Transverse colon (tissue), 4 donors: ENCODE measurements at places on chromosomes 5 and 9. TPM values are rescaled to one million over a fixed set of nuclear protein-coding genes. Genes with fewer than 3 reads are reported as not detected.
A peak's percentile ranks its signal among the peaks of the same experiment; 100 is the strongest.

DNA sequence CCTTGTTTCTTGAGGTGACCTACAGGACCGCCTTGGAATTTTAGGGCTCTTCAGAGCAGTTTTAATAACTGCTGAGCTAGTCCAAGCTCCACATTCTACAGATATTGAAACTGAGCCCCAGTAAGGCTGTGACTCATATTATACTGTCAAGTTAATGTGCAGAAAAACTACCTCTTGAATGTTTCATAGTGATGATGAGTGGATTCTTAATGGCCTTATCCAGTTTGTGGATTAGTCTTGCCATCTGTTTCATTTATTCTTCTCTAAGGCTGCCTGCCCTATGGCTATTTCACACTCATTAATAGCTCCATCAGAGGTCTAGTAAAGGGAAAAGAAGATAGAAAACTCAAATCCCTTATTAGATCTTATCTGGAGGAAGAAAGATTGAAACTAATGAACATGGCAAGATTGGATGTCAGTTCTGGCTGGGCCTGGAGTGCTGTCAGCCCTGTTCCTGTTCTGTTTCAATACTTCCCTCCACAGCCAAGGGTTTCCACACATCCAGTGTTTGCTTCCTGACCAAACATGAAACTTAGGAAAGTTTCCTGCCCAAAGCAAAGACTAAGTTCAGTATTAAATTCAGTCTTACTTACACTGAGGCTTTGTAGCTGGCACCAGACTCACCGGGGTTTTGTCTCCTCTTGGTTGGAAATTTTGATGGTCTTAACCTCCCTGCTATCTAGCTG, 215.6 kb upstream of the DMAC1 start:
- no peaks in the 10 kb centered on the region for H3K4me1 ChIP-seq
- no peaks in the 10 kb centered on the region for H3K27me3 ChIP-seq
- no peak for DNase-seq
- no peak overlapping the region for H3K4me3 ChIP-seq
- H3K36me3 ChIP-seq: no peaks in the 10 kb centered on the region
- no peak overlapping the region for H3K27ac ChIP-seq

DNA sequence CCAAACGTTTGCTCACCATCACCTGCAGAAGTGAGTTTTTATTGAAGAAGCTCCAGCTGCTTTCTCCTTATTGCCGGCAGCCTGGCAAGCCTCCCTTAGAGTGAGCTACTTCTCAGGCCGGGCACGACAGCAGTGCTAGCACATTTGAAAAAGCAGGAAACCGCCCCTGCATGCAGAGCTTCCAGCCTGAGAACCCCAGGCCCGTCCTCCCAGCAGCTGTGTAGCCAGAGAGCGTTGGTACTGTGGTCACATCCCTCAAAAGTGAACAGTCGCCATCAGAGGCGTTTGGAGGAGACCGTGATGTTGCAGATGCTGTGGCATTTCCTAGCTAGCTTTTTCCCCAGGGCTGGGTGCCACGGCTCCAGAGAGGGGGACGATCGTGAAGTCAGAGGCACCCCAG, 23.5 kb downstream of the SLC25A25 start:
- no peak overlapping the region for H3K4me3 ChIP-seq
- peak overlapping the region; percentile 86 for H3K27ac ChIP-seq
- H3K4me1 ChIP-seq: peaks cover 31% of the 10 kb centered on the region
- DNase-seq: no peak

- H3K36me3 ChIP-seq: no peaks in the 10 kb centered on the region
- H3K4me3 ChIP-seq: no peak overlapping the region
- H3K4me1 ChIP-seq: peaks cover 53% of the 10 kb centered on the region
- DNase-seq: peak; percentile 53
- peak overlapping the region; percentile 48 for H3K27ac ChIP-seq
Observed at GRCh38 chr5:95861221-95861863, 38.8 kb upstream of the GLRX start.

ASTN2 gene
- total RNA-seq: 7.0 TPM

- DNase-seq: no peak
- no peaks in the 10 kb centered on the region for H3K36me3 ChIP-seq
Observed at GRCh38 chr5:132664696-132665209, 6.8 kb downstream of the IL13 start.

CCL27 gene
- not detected for total RNA-seq

GRCh38 chr9:27227192-27227591, 69.8 kb downstream of the EQTN start:
- H3K4me1 ChIP-seq: no peaks in the 10 kb centered on the region
- H3K27me3 ChIP-seq: no peaks in the 10 kb centered on the region
- no peak overlapping the region for H3K4me3 ChIP-seq
- H3K27ac ChIP-seq: no peak overlapping the region
- H3K36me3 ChIP-seq: no peaks in the 10 kb centered on the region
- DNase-seq: no peak

- no peak for DNase-seq
- no peaks in the 10 kb centered on the region for H3K27me3 ChIP-seq
- no peaks in the 10 kb centered on the region for H3K36me3 ChIP-seq
- no peaks in the 10 kb centered on the region for H3K4me1 ChIP-seq
- H3K4me3 ChIP-seq: no peak overlapping the region
Observed at GRCh38 chr5:75965292-75965691, 117.9 kb upstream of the SV2C start.

PRRX2 gene
- total RNA-seq: not detected

DNA sequence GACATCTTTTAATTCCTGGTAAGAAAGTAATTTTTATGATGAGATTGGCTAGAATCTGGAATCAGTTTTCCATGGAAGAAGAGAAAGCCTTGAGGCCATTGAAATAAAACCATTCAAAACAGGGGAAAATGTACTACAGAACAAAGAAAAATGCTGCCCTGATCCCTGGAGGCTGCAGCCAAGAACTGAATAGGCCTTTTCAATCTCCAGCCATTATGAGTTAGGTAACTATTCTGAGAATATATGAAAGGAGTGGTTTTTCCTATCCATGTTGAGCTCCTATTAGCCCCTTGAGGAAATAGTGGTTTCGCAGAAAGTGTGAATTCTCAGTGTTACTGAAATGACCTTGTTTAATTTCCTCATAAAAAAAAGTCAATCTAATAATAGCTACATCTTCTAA, 408.5 kb upstream of the GRAMD2B start:
- H3K4me3 ChIP-seq: no peak overlapping the region
- DNase-seq: no peak
- no peaks in the 10 kb centered on the region for H3K27me3 ChIP-seq
- no peaks in the 10 kb centered on the region for H3K4me1 ChIP-seq

- H3K36me3 ChIP-seq: no peaks in the 10 kb centered on the region
- no peaks in the 10 kb centered on the region for H3K27me3 ChIP-seq
- no peaks in the 10 kb centered on the region for H3K4me1 ChIP-seq
- no peak overlapping the region for H3K4me3 ChIP-seq
- no peak for DNase-seq
- H3K27ac ChIP-seq: no peak overlapping the region
Observed at GRCh38 chr5:25033658-25034057, 388.9 kb upstream of the CDH10 start.

DNAH5 gene
- total RNA-seq: 0.27 TPM

GRCh38 chr9:15299374-15299939, 7.6 kb downstream of the TTC39B start:
- H3K27me3 ChIP-seq: no peaks in the 10 kb centered on the region
- no peaks in the 10 kb centered on the region for H3K36me3 ChIP-seq
- H3K4me3 ChIP-seq: no peak overlapping the region
- no peak for DNase-seq
- H3K27ac ChIP-seq: no peak overlapping the region
- H3K4me1 ChIP-seq: peaks cover 32% of the 10 kb centered on the region

- no peaks in the 10 kb centered on the region for H3K36me3 ChIP-seq
- no peak overlapping the region for H3K4me3 ChIP-seq
- no peak overlapping the region for H3K27ac ChIP-seq
- no peak for DNase-seq
- H3K4me1 ChIP-seq: no peaks in the 10 kb centered on the region
Observed at GRCh38 chr9:82024908-82025307, 36.3 kb downstream of the SPATA31D1 start.

GRCh38 chr5:59276917-59277372, 616.6 kb downstream of the PDE4D start:
- H3K27me3 ChIP-seq: no peaks in the 10 kb centered on the region
- DNase-seq: peak; percentile 34
- peak overlapping the region; percentile 95 for H3K27ac ChIP-seq
- H3K4me1 ChIP-seq: peaks cover 44% of the 10 kb centered on the region
- no peak overlapping the region for H3K4me3 ChIP-seq
